ENCODE measurements at places on chromosomes 2 and 18.

DNA sequence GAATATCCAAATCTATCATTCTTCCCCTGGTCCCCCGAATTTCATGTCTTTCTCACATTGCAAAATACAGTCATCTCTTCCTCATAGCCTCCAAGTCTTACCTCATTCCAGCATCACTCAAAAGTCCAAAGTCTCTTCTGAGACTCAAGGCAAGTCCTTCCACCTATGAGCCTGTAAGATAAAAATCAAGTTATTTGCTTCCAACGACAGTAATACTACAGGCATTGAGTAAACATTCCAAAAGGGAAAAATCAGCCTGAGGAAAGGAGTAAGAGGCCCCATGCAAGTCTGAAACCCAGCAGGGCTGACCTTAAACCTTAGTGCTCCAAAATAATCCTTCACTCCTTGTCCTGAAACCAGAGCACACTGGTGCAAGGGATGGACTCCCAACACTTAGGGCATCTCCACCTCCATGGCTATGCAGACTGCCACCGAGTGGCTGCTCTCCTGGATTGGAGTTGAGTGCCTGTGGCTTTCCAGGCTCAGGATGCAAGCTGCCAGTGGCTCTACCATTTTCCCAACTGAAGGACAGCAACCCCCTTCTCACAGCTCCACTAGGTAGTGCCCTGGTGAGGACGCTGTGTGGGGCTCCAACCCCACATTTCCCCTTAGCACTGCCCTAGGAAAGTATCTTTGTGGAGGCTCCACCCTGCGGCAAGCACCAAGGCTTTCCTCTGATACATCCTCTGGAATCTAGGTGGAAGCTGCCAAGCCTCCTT lies 16.3 kb downstream of the DTNA start:
- no peak for DNase-seq

- DNase-seq: no peak
These were observed 126.4 kb downstream of the CACNB4 start for GRCh38 chr2:151972241-151973012.

- DNase-seq: no peak
These were observed 384.2 kb downstream of the DSC3 start for GRCh38 chr18:30658306-30658705.

DNA sequence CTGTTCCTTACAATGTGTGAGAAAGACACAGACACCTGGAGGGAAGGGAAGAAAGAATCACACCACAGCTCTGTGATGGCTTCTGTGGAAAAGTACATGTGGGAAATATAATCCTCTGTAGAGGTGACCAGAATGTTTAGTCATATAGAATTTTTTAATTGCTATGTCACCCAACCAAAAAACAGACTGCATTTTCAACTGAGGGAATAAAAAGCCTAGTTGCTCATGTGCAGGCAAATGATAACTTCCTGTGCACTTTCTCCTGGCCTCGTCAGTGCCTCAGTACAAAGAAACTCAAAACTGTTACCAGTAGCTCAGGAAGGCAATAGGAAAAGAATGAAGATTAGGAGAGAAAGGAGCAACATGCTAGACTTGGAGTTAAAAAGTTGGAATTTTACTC lies 326.8 kb downstream of the OSR1 start:
- no peak for DNase-seq

DNA sequence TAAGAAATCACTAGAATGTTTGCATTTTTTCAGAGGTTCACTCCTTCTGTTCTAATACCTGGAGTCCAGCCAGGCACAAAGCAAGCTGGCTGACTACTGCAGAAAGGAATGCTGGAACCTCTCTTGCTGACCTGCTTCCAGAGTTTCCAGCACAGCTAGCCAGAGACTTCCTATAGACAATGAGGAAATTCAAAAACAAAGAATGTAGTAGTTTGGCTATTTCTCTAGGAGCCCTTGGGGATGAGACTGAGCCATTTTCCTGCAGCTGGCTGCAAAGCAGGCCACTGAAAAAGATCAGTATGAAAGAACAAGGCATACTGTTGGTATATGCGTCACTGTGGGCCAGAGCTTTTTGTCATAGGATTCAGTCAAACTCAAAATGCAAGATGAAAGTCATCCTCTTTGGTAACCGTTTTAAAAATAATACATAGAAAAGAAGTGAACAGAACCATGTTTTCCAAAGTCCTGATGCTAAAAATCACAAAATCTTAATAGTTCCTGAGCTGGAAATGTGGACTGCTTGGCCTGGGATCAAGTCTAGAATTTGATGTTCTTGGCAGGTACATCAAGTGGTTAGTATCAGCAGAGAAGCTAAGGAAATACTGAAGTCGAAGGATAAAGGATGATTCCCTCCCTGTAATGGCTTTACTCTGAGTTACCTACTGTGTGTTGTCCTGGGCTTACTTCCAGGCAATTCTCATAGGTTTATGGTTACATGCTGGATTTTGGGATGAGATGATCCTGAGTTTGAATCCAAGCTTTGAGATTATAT lies 9.0 kb upstream of the DSEL start:
- DNase-seq: no peak

- DNase-seq: no peak
These were observed 610.0 kb downstream of the KCNJ3 start for GRCh38 chr2:155308367-155309009.

DNA sequence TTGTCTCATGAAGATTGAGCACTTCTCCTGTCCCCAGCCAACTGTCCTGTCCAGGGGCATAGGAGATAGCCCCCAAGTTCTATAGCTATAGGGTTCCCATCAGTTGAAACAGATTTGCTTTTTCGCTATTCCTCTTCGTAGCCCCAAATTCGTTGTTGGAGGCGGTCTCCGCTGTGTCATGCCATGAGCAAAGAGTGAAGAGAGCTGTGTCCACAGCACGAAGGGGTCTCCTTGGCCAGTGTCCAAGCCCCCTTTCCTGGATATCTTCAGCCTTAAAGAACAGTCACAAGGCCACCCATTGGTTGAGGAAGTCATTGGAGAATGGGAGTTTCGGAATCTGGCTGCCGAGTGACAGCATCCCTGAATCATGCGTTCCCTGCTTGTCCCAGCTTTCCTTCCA lies 21.0 kb downstream of the IGFBP5 start:
- DNase-seq: no peak
